Vagina (tissue), 2 donors: ENCODE measurements at places on chromosomes 12 and 14.
A peak's percentile ranks its signal among the peaks of the same experiment; 100 is the strongest.

- DNase-seq, result no peak
Measured at GRCh38 chr14:36658123-36659009, 3.3 kb upstream of the PAX9 start.

DNA sequence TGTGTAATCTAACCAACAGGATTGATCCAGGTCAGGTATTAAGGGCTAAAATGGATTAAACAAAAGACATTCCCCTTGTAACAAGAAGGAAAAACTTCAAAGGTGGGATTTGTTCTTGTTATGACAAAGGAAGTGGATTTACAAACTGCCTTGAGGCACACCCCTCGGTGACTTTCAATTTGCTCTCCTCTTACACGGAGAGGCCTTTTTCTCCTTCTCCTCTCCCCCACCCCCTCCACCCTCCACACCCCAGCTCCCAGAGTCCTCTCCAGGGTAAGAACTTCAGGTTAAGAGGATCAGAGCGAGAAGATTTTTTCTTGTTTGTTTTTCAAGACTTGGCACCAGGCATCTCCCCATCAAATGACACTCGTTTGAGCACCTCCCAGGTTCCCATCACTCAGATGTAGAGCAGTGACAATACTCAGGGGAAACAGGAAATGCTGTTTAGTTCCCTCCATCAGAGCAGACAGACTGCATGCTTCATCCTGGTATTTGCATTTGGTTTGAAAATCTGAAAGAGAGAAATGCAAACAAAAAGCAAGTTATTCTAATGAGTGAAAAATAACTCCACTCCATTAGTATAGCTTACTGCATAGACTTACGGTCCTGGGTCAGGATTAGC is 77.6 kb upstream of the TMEM260 start:
- DNase-seq, result no peak

DNA sequence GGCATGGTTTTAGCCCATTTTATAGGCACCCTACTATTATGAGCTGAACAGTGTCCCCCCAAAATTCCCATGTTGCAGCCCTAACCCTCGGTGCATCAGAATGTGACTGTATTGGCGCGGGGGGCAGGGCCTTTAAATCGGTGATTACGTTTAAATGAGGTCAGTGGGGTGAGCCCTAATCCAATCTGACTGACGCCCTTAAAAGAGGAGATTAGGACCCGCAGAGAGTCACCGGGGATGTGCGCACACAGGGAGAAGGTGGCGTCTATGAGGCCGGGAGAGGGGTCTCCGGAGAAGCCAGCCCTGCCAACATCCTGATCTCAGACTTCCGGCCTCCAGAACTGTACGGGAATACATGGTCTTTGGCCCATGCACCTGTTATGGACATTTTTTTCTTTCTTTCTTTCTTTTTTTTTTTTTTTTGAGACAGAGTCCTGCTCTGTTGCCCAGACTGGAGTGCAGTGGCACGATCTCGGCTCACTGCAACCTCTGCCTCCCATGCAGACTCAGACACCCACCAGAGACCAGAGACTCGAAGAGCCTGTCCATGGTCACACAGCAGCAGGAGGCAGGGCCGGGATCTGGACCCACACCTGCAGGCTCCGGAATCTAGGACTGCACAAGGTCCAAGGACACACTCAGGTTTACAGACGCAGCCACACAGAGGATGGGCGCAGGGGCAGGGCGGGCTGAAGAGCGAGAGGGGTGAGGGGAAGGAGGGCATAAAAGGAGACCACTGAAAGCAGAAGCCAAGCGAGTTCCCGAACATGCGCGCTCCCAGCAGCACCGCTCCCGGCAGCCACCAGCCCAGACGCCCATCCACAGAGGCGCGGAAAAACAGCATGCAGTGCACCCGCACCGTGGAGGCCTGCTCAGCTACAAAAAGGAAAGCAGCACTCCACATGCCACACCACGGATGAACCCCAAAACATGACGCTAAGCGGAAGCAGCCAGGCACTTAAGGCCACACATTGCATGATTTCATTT is 19.0 kb downstream of the SCARB1 start:
- no peak for DNase-seq

DNA sequence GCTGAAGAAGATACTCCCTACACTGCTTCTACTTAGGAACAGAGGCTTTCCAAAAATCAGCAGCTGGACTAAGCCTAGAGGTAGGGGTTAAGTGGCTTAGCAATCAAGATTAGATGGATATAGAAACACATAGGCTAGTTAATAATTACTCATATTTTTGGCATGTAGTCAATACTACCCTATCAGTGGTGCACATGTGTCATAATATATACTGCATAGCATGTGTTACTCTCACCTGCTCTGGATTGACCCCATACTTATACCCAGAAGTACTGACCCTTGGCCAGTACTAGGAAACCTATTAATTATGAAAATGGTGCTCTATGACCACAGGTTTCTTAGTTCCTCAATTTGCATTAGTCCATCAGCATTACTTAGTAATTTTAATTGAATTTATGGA is 528.4 kb upstream of the LMO3 start:
- no peak for DNase-seq

- DNase-seq, result no peak
Measured at GRCh38 chr14:92461891-92462290, 51.7 kb upstream of the RIN3 start.

DNA sequence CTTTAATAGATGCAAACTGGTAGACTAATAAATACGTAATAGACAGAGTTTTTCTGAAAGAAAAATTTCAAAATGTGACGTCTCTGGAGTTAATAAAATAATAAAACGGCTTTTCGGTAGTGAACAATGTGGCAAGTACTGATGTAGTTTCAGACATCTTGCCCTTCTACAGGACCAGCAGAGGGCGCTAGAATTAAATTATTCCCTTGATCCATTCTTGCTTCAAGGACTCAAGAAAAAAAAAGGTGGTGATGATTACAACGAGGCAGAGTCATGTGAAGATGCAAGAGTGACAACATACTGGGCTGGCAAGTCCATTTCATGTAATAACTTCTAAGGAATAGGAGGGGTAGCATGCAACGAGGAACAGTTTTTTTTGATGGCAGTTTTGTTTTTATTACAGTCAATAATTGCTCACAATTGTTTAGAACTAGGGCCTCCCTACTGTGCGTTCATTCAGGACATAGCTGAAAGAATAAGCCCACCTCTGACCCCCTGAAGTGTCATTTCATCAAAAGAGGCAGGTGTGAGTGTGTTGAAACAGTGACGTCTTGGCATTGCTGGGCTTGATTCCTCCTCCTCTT is 101.0 kb upstream of the GZMB start:
- no peak for DNase-seq

DNA sequence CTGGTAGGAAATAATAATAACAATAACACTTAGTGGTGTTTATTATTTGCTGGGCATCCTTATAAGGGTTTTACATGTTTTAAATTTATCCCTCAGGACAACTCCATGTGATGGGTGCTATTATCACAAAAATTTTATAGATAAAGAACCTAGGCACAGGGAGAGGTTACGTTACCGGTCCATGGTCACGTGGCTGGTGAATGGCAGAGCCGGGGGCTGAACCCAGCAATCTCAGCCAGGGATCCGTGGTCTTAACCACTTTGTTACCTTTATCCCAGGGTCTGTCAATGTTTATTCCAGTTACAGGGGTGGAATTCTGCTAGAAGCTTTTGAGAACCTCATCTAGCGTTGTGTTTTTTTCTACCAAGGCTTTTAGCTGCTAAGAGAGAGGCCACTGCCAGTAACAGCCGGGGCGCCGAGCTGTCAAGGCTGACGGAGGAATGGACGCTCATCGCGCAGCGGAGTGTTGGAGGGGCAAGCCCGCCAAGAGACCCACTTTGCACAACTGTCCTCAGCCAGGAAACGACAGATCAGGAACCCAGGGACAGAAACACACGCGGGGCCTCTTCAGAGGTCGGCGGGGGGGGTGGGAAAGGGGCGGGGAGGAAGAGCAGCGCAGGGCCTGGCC is 418 bp downstream of the AMN1 start:
- no peak for DNase-seq

- DNase-seq, result no peak
Measured at GRCh38 chr12:109775172-109775881, 57.9 kb downstream of the TRPV4 start.

DNA sequence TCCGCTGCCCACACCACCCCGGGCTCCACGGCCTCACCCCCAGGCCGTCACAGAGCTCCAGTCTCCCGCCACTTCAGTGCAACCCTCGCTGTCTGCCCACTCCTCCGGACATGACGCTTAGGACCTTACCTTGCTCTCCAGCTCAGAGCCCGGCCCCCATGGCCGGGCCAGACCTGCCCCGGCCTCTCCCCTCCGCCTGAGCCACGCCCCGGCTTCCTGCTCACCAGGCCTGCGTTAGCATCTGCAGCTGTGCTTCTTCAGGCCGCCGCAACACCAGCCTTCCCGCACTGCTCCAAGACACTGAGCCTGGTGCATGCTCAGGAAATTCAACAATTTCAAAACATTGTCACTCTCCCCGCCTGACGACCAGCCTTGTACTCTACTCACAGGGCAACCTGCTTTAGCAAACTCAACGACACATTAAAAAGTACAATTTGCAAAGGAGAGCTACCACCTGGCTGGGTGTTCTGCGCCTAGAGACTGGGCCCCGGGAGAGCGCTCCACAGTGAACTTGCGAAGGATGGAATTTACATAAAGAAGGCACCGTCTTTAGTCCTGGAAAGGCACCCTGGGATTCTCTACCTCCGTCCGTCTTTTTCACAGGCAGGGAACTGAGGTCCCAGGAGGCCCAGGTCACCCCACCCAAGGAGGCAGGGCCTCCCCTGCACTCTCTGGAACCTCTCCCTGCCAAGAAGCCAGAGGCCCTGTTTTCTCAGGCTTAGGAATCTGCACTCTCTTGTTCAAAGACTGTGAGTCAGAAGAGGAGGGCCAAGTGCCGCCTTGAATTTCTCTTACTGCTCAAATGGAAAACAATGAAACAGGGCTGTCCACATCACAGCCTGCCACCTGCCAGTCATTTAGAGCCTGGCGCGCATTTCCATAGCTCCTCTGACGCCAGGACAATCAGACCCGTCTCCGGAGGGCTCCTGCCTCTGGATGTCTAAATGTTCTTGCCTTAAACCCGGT is 51.3 kb downstream of the STX2 start:
- DNase-seq, result no peak

GRCh38 chr14:63431466-63431865 is 111.7 kb downstream of the PPP2R5E start:
- no peak for DNase-seq

GRCh38 chr12:13534242-13534641 is 337.7 kb downstream of the EMP1 start:
- no peak for DNase-seq

DNA sequence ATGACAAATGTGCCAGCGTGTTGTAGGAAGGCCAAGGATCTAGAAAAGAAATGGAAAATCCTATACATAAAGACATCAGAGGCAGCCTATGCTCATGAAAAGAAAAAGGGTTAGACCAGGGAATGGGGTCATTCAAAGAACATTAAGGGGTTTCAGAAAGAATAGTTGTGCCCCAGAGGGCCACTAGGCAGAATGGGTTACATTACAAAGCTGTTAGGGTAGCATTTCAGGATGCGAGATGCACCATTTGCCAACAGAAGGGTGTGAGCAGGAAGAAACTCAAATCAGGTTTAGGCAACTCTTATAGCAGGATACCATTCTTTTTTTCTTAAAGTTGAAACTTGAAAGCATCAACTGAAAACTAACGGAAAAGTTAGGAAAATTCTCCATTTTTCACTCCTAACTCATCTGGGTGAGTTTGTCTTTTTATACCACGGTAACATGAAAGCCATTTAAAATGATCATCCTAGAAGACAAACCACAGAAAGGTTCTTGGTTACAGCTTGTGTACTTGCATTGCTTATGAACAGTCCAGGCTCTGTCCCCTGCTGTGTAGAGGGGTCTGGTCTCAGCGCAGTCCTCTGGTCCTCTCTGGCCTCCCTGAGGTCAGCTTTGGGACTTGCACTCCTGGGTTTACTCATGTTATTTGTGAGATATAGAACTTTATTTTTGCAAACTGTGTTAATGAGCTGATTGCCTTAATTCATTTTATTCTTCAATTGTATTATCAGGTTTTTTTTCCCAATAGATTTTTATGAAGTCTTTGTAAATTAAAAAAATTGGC is 209.1 kb downstream of the DACT1 start:
- DNase-seq, result no peak

DNA sequence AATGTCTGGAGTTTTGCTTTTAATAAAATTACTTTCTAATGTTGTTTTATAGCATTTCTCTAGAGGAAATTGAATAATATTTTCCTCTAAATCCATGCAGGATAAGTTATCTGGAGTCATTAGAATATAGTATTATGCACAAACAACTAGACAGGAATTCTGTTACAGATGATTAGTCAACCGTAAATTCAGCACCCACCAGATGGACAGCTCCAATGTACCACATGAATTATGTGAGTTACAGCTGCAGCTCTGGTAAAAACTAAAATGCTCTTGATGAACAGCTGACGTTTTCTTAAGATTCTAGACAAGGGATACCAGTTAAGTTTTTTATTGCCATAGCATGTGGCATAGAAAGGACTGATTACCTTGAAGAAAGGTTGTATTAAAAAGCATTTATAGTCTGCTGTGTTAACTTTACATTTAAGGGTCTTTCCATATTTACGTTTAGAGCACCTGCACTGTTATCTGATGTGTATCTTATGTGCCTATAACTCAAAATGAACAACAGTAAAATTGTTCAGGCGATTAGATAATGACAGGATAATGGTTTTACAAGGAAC is 321.4 kb upstream of the LRFN5 start:
- no peak for DNase-seq

GRCh38 chr12:52629281-52630007 is 11.1 kb upstream of the KRT73 start:
- peak; percentile 56 for DNase-seq

- no peak for DNase-seq
Measured at GRCh38 chr12:131795064-131795463, 33.1 kb upstream of the MMP17 start.

- DNase-seq, result no peak
Measured at GRCh38 chr14:93114713-93115068, 1.0 kb downstream of the ITPK1 start.

- DNase-seq, result no peak
Measured at GRCh38 chr14:90758959-90759358, 57.3 kb downstream of the TTC7B start.

GRCh38 chr12:105928436-105928835 is 210.3 kb downstream of the NUAK1 start:
- DNase-seq, result no peak

- no peak for DNase-seq
Measured at GRCh38 chr12:27480016-27480415, 33.5 kb downstream of the SMCO2 start.

- DNase-seq, result no peak
Measured at GRCh38 chr14:37579274-37579673, 15.8 kb downstream of the FOXA1 start.
